ENCODE measurements at places on chromosomes 5 and 9.

GRCh38 chr9:17802249-17802857, 223.5 kb downstream of the SH3GL2 start:
- DNase-seq, result no peak

GRCh38 chr5:73365990-73366667, 82.4 kb downstream of the FOXD1 start:
- DNase-seq, result no peak

DNA sequence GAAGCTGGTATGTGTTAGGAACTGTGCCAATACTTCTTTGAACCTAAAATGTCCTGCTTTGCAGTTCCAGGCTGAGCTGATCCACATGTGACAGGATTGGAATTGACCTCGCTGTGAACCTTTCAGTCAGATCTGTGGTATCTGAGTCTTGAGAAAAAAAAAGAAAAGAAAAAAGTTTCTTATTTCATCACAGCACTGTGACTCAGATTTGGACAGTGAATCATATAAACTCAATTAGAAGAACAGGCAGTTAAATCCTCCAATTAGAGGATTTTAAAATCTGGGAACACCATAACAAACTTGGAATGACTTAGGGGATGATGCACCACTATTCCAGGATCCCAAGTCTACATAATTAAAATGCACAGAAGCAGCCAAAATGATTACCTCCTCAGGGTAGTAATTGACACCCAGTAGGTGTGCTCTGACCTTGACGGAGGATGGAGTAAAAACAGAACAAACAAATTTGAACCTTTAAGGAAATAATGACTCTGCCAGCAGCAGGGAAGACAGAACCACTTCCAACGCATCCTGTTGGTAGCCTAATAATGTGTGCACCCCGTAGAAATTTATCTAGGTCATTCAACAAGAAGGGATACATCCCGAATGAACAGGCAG, 57.8 kb upstream of the RAI14 start:
- no peak for DNase-seq

DNA sequence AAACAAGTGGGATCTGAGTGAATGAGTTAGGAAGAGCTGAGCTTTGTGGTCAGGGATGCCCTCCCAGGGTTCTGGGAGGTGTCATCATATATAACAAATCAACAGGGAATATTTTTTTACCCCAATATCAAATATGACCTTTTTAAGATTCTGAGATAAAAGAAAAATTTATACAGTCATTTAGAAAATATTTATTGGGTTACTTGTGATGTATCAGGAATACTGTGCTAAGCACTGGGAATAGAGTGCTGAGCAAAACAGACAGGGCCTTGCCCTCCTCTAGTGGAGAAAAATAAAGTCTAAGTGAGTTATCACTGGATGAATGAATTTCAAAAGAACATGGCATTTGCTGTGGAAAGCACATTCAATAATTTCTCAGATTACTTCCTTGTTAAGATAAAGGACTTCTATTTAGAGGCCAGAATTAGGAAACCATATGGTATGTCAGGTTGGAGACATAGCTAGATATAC, 102.9 kb downstream of the BOD1 start:
- DNase-seq, result no peak

DNA sequence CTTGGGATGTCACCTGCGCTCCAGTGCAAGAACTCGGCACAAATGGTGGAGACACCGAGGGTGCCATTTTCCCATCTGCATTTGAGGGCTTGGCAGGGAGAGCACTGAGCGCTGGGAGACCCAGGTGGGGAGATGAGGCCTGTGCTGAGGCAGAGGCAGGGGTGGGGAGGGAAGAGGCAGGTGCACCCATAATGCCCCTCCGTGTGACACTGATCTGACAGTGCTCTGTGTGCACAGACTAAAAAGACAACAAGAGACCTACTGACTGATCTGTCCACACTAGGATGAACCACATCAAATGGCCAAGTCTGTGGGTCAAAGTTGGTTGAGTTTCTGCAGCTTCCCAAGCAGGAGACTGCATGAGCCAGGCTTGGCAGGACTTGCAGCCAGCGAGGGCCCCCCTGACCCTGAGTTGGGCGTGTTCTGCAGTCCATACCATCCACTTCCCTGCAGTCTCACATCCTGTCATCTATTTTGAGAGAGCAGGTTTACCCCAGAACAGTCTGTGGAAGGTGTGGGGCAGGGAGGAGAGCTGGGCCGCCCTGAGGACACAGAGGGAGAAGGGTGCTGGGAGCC, 41.9 kb downstream of the NEK6 start:
- DNase-seq, result no peak

DNA sequence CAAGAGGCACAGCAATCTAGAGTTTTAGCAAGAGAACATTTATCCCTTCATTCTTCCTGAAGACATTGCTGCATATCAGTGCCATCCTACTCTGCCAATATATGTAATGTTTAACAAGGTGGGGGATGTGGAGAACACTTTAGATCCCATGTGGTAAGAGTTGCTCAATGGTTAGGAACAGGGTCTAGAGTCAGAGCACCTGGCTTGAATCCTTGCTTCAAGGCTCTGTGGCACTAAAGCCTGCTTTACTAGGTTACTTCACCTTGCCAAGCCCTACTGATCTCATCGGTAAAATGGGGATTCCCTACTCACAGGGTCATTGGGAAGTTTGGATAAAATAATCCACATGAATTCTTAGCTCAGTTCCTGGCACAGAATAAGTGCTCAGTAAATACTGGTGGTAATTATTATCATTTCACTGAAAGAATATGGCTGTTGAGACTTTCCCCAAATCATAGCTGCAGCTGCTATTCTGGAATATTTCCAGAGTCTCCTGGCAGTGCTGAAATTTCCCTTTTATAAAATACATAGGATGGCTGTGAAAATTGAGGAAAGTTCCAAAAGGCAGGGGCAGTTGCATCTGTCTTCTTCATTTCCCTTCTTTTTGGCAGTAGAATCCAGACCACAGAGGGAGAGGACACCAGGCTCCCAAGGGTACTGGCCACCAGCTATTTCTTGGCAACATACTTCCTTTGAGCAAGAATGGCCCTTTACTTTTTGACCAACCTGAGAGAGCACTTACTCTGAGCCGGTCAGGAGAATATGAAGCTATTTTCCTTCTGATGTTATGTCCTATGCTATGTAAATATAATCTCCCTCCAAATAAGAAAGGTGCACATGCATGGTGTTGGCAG, 142.8 kb downstream of the PALM2AKAP2 start:
- no peak for DNase-seq

DNA sequence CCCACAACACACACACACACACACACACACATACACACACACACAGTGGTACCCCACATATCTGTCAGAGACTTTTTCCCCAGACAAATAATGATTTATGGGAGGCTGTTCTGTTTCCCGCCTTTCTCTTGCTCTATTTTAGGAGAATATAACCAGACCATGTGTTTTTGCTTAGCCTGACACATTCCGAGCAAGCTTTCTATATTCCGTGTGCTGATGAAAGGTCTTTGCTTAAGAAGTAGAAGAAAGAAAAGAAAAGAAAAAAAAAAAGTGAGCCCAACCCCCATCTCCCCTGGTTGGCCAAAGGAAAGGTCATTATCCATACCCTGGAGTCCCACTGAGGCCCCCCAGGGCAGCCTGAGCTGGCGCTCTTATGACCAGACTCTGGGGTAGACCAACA, 338.6 kb downstream of the SLIT3 start:
- no peak for DNase-seq

- no peak for DNase-seq
Observed at GRCh38 chr9:121798941-121799340, 147.5 kb downstream of the DAB2IP start.

GRCh38 chr5:61887271-61887670, 418.7 kb upstream of the KIF2A start:
- DNase-seq, result no peak

DNA sequence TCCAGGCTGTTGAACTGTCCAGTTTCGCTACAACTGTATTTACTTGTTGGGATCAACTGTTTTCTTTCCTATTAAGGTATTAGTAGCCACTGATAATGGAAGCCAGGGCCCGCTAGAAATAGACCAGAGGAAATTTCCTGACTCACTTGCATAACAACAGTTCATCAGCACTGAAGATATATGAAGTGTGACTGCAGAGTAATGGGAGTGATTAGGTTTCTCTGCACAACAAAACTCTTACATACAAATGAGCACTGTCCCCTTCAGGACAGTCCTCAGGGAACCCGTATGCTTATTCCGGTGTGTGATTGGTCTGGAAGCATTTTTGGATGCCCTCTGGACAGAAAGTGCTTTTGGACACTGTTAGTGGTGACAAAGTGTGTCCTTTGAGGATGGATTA, 55.3 kb downstream of the LIX1 start:
- DNase-seq, result no peak

DNA sequence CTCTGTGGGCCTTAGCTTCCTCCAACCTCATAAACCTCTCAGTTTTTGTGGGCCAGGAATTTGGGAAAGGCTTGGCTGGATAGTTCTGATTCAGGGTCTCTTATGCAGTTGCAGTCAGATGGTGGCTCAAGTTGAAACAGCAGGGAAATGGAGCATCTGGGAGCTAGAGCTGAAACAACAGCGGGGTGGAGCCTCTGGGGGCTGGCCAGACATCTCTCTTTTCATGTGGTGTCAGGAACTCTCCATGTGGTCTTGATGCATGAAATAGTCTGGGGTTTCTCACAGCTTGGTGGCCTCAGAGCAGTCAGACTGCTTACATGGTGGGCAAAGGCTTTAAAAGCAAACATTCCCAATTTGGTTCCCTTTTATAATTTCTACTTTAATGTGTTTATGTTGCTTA, 13.5 kb downstream of the ZNF346 start:
- DNase-seq, result no peak

DNA sequence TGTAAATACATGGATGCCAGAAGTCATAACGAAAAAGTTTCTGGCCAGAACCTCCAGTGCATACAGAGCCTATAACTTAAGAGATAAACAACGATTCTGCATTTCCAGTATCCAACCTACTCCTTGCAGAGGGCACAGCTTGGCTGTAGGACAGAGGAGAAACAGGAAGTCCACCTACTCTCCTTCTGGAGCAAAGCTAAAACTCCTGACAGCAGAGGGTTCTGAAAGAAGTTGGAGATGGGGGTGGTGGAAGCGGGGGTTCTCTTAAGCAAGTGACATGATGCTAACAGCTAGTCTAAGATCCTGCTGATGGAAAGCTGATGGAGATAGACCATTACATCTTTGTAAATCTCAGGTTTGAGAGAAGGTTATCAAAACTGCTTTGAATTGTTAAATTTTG, 35.5 kb upstream of the CTNNAL1 start:
- no peak for DNase-seq

DNA sequence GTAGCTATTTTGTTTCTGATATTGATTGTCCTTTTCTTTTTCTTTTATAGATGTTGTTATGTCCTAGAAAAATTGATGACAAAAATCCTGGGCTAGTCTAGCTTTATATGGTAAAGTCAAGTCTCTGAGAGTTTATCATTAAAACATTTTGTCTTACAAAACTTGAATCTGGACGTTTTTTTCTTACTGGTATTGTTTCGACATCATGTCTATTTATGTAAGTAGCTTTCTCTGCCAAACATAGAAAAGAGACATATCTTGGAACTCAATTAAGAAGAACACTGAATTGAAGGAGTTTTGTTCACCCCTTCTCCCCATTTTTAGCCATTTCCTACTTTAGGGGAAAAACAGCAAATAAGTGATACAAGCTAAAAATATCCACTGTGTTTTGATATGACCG, 151.5 kb downstream of the ISOC1 start:
- no peak for DNase-seq

DNA sequence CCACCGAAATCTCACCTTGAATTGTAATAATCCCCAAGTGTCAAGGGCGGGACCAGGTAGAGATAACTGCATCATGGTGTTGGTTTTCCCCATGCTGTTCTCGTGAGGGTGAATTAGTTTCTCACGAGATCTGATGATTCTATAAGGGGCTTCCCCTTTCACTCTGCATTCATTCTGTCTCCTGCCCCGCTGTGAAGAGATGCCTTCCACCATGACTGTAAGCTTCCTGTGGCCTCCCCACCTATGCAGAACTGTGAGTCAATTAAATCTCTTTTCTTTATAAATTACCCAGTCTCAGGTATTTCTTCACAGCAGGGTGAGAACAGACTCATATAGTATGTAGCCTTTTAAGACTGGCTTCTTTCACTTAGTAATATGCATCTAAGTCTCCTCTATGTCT, 128.1 kb upstream of the NR5A1 start:
- no peak for DNase-seq

GRCh38 chr9:20398536-20399338, 223.6 kb downstream of the MLLT3 start:
- no peak for DNase-seq

GRCh38 chr9:136324501-136325300, 2.6 kb upstream of the GPSM1 start:
- DNase-seq, result no peak

GRCh38 chr9:35333551-35333950, 156.4 kb upstream of the RUSC2 start:
- no peak for DNase-seq

DNA sequence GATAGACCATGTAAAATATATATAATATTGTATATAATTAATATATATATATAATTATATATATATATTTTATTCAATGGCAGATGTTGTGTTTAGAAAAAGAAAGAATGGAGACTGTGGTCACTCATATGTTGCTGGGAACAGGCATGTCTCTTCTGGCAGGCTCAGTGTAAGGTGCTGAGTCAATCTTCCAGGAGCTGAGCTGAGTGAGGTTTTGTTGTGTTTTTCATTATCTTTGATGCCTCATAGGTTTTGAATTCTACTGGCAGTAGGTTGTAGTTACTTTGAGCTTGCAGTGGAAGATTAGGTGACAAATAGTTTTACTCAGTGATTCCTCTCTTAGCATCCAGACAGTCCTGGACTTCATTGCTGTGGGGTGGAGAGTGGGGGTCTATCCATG, 561.3 kb downstream of the IRX1 start:
- DNase-seq, result no peak

DNA sequence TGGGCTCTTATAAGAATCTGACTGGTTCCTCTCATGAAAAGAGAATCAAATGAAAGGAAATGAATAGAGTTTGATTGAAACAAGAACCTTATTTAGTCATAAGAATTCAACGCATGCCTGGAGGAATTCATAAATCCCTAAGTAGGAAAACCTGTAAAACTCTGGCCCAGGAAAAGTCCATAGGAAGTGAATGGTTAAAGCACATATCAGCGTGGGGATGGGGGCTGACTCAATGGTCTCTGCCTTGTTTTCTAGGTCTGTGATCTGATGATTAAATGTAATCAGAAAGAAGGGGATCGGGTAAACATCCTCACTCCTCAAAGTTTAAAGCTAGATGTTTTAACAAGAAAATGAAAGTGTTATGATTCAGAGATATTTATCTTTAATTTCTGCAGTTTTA, 759.4 kb upstream of the C9orf72 start:
- no peak for DNase-seq
